ENCODE measurements at places on chromosomes 16 and 17.

DNA sequence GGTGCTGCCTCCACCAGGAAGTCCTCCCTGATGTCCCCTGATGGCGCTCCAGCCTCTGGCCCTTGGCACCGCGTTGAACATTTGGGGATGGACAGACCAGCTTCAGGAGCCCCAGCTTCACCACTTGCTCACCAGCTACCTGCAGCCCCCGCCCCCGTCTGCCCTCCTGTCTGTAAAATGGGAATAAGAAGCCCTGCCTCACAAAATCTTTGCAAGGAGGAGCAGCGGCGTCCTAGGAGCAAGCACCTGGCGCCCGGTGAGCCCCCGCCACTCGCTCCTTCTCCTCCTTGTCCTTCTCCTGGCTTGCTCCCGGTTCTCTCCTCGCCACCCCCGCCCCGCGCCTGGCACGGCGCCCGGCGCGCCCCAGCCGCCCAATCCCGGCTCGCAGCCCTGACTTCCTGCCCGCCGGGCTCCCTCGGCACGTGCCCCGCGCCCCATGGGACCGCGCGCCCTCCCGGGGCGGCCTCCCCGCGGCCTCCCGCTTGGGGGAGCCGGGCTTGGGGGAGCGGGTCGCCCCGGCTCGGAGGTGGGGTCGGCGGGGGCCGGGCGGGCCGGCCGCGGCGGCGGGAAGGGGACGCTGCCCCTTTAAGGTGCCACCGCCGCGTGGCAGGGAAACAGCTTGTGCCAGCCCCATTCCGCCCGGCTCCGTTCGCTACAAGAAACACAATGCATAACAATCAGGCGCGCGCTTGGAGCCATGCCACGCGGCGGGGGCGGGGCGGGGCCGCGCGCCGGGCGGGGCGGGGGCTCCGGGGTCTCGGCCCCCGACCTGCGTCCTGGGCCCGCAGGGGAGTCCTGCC, 9.1 kb upstream of the PPP1R1B start:
- DNase-seq, result peak; percentile 61

DNA sequence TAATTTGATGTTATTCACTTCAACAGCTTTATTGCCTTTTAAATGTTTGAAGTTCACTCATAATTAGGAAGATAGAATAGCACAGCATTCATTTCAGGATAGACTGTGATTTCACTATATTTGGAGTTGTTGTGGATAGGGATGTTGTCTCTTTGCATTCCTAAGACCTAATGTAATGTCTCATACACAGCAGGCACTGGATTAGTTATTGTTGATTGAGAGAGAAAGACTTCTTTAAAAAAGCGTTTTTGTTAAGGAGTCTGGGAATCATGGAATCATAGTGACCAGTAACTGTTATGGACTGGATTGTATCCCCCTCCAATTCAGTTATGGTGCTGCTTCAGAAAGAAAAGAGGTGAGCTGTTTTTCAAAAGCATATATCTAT, 122.0 kb downstream of the USP22 start:
- DNase-seq, result no peak

GRCh38 chr17:57970710-57971109, 15.5 kb upstream of the CUEDC1 start:
- no peak for DNase-seq

GRCh38 chr17:58310511-58311428, 17.8 kb downstream of the TSPOAP1 start:
- peak; percentile 24 for DNase-seq

DNA sequence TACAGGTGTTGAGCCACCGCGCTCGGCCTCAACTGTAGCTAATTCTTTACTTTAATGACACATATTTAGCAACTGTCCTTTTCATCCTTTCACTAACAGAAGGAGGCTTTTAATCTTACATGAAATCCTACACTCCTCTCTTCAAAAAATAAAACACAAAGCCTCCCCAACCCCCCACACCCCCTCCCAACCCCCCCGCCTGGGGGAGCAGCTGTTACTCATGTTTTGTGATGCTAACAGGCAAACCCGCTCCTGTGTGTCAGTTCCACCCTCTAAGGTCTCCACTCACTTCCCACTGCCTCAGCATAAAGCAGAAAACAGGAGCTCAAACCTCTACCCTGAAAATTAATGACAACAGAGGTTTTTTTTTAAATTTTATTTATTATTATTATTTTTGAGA, 55.4 kb upstream of the SLC25A19 start:
- DNase-seq, result no peak

- DNase-seq, result no peak
Observed at GRCh38 chr17:20097330-20097729, 88.2 kb downstream of the SPECC1 start.

- DNase-seq, result no peak
Observed at GRCh38 chr16:26189536-26189935, 497.8 kb downstream of the HS3ST4 start.

DNA sequence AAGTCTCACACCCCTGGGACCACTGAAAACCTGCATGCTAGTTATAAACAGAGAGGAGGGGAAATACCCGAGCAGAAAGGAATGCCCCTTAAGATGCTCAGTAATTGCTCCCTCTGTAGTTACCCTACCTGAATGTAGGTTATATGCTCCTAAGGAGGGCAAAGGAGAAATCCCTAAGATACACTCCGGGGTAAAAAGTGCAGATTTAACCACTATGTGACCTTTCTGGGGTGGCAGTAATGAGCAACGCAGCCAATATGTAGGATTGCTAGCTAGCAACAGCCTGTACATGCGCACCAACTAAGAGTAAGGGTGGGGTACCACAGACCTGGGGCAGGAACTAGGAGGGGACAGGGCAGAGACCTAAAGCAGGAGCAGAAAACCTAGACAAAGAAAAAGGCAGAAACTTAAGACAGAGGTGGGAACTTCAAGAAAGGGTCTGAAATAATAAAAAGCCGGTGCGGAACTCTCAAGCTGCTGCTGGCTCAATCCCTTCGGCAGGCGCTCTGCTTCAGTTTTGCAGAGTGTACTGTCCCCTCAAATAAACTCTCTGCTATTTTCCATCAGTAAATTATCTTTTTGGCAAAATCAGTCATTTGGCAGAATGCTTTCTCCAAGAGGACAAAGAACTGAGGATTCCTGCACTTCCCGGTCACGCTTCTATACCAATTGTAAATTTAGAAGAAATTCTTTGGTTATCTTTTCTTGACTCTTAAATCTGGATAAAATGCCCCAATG, 823.8 kb downstream of the CDH11 start:
- DNase-seq, result no peak

- no peak for DNase-seq
Observed at GRCh38 chr16:13521356-13521755, 398.6 kb upstream of the ERCC4 start.

- DNase-seq, result peak; percentile 76
Observed at GRCh38 chr16:70250748-70251628, 752 bp downstream of the EXOSC6 start.

DNA sequence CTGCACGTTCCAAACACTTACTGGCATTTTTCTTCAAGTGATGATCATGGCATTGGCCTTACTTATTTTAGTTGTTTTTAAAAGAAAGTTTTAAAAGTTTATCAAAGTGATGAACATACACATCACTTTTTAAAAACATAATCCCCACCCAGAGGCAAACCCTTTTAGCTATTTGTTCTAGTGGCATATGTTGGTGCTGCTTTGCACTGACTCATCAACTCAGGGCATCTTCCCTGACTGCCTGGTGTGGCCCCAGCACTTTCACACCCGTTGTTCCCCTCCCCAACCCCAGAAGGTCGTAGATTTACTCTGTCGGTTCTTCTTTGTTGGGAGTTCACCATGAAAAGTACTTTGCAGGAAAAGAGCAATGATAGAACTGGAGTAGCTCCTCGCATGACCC, 161.3 kb downstream of the RPTOR start:
- DNase-seq, result no peak

DNA sequence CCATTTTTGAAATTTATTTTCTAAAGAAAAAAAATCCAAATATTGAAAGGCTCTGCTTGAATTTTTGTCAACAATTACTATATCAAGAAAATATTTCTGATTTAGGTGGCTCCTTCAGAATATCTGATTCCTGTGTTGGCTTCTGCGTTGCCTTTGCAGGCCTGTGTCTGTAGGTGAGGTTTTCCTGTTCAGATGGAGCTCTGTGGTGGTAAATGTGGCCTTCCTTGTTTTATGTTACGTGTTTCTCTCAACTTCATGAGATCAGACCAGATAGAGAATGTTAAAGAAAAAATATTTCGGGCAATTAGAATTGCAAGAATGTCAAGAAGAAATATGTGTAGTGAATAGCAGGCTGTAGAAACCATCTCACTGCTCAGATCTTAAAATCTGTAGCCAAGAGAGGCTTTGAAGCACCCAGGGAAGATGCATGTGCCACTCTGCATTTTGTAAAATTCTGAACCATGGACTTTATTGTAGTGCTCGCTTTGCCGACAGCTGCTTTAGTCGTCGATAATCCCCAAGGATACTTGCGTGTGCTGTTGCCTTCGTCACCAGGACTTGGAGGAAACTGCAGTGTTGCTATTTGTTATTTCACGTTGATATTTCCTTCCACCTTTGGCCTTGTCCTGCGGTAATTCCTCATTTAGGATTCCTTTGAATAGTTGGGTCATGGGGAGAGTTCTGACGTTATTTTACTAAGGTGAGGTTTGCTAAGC, 69.9 kb downstream of the RPTOR start:
- no peak for DNase-seq

DNA sequence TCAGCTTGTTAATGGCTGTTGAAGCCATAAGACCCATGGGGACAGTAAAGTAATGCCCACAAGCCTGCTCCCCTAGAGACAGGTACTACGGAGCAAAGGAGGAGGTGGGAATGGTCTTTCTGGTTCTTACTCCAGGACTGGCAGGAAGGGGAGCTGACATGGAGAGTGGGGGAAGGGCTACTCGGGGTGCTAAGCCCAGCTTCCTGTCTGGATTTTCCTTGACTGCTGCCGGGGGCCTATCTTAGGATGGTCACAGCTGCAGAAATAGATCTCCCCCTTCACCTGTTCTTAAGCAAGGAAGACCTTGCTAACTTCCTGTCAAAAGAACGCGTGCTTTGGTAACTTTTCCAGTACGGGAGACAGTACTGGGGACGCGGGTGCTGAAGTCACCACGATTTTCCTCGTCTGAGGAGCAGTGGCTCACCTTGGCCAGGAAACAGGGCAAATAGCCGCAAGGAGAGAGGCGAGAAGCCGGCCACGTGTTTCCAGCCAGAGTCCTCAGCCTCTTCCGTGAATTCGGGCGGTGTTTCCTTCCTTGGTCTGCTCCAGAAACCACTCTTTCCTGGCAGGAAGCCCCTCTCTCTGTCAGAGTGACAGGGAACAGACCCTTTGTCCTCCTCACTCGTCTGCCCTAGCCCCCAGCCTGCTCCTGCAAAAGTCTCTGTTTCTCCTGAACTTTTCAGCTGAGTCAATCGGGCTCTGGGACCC, 656 bp upstream of the PRR29 start:
- DNase-seq, result no peak

DNA sequence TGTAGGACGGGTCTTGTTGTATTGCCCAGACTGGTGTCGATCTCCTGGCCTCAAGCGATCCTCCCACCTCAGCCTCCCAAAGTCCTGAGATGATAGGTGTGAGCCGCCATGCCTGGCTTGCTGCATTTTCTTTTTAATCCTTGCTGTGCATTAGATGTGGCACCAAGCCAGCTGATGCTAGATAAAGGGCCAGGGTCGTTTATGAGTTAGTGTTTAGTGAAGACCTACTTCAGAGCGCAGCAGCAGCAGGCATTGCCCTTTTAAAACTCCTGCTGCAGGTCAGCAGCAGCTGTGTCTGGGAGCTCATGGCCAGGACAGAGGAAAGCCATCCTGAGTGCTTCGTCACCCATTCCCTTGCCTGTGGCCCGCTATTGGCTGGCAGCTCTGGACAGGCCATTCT, 237.3 kb downstream of the CCDC182 start:
- DNase-seq, result no peak

DNA sequence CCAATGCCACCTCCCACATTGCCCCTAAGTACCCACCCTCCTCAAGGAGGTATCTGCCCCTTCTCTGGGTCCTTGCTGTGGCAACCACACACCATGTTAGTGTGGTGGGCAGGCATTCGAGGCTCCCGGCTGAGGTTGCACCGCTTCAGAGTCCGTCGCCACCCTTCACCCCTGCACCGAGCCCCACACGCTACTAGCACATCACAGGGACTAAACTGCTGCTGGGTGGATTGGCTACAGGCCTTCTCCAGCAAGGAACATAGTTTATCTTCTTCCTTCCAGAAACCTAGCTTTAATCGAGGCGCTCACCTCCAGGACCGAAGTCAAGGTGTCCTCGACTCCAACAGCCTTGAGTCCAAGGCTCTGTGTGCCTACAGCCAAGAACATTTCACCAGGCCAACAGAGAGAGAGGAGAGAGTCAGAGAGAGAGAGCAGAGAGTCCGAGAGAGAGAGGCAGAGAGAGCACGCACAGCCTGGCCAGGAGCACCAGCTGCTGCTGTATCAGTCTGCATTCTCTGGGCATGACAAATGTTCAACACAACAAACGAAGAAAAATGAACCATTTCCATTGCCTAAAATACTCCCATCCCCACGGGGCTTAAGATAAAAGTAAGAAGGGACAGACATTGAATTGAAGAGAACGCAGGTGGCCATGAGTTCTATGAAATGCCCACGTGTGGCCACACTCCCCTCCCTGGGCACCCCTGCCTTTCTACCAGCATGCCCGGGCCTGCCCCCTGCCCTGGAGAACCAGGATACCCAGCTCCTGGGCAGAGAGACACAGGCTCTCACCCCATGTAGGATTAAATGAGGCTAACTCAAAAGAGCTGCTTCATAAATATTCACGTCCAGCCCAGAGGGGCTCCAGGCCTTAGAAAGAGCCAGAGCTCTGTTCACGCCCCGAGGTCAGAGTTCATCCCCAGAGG, 94.9 kb downstream of the RBFOX3 start:
- no peak for DNase-seq

DNA sequence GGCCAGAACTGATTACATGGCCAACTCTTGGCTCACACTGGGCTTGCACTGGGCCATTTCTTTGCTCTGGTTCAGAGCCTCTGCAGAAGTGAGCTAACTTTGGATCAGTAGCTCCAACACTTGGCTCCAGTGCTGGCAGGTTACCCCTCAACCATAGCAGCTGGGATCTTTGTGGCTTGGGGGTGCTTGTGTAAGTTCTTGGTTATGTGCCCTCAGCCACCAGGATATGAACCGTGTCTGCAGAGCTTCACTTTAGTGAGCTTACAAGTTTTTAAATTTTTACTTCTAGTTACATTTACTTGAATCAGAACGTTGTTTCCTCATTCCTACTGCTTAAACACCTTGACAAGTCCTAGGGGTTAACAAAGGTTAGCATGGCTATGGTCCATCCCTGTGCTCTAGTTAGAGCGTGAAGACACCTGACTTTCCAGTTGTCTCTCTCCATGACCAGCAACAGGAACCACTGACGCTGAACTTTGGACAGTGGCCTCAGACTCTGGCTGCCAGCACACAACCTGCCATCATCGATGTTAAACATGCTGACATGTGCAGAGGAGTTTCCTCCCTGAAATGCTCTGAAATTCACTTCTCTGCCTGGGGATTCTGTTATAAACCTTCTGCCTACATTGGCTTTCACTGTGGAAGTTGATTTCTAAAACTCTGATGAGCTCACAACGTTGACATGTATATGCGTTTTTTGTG, 4.1 kb downstream of the PDF start:
- DNase-seq, result no peak

All from GM13976 (cell line).